ENCODE measurements at places on chromosomes 16 and 17.

DNA sequence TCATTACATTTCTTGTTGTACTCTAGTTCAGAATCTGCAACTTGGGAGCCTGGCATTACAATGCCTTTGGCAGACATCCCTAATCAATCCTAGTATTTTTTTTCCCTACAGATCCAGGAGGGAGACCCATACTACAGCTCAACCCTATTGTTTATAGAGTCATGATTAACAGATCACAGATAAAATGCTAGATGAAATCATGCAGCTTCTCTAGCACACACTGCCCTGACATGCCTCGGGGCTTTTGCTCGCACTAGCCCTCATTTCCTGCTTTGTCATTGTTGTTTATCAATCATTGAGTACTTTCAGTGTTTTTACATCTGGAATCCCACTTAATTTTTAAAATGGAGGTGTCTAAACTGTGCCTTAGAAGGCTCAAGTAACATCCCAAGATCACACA is 412.5 kb downstream of the CA10 start:
- DNase-seq, result no peak

DNA sequence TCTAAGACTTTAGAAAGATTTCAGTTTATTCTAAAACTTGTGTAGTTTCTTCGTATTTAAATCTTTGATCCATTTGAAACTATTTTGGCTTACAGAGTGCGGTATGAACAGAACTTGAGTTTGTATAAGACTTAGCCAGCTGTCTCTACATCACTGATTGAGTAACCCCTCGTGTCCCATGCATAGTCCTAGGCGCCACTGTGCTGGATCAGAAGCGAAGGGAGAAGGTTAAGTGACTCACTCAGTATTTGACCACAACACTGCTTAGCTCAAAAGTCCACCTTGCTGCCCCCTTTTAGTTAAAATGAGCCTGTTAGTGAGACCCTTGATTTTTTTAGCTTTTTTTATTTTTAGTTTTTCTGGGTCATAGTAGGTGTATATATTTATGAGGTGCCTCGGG is 28.4 kb downstream of the CD300LB start:
- no peak for DNase-seq

GRCh38 chr16:22329199-22329695 is 32.0 kb downstream of the POLR3E start:
- DNase-seq, result no peak

DNA sequence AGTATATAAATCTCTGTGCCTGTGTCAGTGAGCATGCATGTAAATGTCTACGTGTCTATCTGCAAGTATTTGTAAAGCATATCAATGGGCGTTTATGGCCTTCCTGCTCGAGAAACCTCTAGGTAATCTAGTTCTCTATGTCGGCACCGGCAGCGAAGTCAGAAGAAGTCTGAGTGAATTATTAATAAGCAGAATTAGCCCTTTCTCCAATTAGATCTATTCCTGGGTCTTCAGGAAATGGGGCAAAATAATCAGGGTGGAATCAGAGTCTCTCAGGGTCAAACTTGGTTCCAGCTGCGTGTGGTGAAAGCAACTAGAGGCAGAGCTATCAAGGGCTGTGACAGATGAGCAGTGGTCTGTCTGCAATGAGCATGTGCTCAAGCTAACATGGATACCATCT is at the start of gene C17orf78:
C17orf78 (plus strand) TSS at position 280 of the 400 bp plus-strand sequence; CDS start at position 388, 108 bp downstream.
- DNase-seq, result no peak

DNA sequence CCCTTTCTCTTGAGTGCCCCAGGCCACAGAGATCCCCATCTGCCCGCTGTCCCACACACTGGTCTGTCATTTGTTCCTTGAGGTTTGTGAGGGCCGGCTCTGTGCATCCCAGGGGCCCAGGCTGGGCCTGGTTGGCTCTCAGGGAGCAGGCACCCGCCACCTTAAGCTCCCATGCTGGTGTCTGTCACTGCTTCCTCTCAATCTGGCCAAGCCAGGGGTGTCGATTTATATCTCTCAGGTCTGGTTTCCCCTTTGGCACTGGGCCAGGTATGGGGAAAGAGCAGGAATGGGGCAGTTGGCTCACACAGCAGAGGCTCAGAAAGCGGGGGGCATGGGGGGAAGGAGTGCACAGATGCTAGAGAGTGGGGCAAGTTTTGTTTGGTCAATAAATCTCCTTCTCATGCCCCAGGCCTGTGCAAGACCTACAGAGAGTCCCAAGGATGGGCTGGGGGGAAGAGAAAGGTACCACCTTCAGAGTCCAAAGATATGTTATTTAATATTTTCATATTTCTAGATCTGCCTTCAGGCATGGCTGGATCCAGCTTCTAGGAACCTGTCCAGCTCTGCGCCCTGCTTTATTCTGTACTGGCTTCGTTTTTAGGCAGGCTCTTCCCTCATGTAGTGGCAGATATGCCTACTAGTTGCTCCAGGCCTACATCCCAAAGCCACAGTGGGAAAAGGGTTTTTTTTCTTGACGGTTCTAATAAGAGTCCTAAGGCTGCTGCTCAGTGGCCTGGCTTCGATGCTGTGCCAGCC is 34.3 kb downstream of the IL4R start:
- no peak for DNase-seq

GRCh38 chr17:4511199-4511932 is 12.7 kb downstream of the SPNS2 start:
- DNase-seq, result no peak

DNA sequence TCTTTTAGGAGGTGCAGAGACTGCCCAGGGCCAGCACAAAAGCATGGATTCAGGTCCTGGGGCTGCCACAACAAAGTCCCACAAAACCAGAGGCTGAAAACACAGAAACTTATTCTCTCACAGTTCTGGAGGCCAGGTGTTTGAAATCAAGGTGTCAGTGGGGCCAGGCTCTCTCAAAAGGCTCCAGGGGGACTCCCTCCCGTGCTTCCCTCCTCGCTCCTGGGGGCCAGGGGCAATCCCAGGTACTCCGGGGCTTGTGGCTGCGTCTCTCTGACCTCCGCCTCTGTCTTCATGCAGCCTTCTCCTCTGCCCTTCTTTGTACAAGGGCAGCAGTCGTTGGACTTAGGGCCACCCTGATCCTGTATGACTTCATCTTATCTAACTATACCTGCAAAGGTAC is 8.3 kb upstream of the RBFOX3 start:
- no peak for DNase-seq

- DNase-seq, result no peak
Observed at GRCh38 chr16:65757064-65757463, 609.4 kb upstream of the CDH5 start.

- no peak for DNase-seq
Observed at GRCh38 chr17:55198690-55199370, 65.9 kb upstream of the HLF start.
